Stimulated activated CD8-positive, alpha-beta memory T cell treated with anti-CD3 and anti-CD28 coated beads, Interleukin-4, amount 100 ng/mL, for 24 hours (primary cell): ENCODE measurements at places on chromosomes 12 and 14.

- no peak for DNase-seq
These were observed 134.3 kb upstream of the DCN start for GRCh38 chr12:91316907-91317269.

GRCh38 chr12:106030210-106031071 lies 108.3 kb downstream of the NUAK1 start:
- no peak for DNase-seq

GRCh38 chr14:104388541-104389325 lies 190.8 kb upstream of the C14orf180 start:
- no peak for DNase-seq

GRCh38 chr14:50232276-50232642 lies 881 bp upstream of the SOS2 start:
- DNase-seq, result no peak

DNA sequence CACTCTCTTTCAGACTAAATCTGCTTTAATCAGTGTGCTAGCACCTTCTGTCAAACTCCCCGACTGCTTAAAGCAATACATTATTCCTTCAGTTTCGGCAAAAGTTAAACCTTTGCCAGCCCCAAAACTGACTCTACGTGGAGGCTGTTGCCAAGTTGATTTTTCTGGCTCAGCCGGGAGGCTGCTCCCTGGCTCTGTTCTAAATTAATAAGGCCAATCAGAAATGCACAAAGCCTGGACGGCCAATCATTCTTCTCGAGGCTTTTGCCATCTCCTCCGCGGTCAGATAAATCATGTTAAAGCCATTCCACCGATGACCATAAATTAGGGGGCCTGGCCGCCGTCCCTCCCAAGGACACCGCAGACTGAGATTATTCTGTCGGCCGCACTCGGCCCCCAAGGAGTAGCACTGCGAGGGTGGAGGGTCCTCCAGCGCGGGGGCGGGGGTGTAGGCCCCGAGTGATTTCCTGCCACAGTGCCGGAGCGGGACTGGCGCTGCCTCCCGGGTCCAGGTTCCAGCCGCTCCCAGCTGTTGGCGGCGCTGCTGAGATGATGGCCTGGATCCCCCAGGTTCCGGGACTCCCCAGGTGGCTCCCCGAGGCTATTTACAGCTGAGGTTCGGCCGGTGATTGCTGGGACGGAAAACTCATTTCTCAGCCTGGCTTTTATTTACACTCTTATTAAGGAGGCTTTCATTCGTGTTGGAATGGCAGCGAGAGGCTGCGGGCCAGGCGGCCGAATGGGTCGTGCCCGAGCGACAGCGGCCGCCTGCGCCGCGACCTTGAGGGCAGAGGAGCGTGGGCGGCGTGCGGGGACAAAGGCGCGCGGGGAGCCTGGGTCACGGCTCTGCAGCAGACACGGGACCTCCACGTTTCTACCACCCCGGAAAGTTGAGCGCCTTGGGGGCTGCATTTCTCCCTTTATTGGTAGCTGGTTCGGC lies 165.1 kb downstream of the MON2 start:
- DNase-seq, result no peak

DNA sequence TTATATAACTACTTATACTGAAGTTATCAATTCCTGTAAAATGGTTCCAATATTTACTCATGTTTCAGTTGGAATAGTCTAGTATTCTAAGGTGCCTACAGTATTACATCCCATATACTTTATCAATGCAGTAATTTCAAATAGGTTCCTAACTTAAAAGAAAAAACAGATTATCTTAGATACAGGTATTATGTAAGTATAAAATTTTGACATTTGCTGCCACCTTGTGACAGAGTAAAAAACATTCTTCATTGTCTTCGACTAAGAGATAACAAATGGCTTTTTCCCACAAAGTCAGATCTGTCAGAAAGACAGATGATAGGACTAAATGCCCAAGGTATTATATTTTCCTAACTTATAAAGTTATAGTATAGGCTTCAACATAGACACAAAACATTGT lies 78.7 kb downstream of the TXNDC16 start:
- no peak for DNase-seq

- no peak for DNase-seq
These were observed 200.6 kb downstream of the TTC7B start for GRCh38 chr14:90615517-90616060.

DNA sequence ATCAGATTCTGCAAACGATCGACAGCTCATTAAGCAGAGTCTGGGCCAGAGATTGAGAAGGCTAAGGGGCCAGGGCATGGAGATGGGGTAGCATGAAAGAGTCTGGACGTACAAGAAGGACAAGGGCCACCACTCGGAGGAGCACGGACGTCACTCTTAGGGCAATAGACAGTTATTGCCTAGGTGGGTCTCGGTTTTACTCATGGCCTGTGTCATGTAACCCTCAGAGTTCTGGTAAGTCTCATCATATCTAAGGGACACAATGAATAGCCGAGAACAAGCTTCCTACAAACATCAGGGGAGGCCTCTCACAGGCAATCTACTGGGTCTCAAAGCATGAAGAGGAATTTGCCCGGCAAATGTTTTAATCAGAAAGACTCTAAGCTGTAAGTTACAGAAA lies 30.4 kb upstream of the ITPK1 start:
- DNase-seq, result no peak

DNA sequence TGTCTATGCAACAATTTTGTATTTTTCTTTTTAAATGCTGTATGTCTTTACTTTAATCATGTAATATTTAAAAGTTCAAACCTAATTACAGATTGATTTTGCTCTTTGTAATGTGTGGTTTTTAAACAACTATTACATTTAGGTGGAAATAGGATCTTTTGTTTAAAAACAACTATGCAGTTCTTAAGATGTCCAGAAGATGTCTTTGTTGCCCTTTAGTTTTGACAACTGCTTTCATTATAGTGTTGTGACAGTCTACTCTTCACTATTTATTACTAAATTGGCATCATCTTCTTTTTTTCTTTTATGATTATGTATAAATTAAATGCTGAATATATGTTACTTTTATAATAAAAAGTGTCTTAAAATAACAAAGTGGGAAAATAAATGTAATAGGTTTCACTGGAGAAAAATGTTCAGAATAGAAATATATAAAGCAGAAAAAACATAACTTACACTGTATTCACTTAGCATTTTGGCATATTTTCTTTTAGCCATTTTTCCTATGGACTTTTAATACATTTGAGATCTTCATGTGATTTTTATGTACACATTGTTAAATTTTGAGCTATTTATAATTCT lies 27.1 kb upstream of the PCNX4 start:
- DNase-seq, result no peak

DNA sequence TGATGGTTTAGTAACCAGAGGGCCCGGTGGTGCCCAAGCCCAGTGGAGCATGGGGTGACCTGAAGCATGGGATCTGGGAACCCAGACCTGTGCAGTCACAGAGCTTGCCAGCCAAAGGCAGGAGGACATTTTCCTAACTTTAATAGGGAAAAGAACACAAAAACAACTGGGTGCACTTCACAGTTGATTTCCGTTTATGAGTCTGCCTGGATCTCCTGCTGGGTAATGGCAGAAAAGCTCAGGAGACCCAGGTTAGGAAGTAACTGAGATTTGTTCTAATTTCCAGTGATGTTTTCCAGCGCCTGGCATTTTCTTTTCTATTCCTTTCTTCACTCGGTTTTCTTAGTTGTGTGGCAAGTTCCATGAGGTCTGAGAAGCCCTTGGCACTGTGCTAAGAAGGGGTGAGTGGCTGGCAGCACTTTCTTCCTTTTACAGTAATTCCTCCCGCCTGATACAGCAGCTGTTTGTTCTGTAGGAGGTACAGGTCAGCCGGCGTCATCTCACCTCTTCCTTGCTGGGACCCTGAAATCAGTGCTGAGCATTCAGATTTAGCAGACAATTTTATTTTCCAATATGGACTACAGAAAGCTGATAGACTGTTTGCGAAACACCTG lies 5.1 kb downstream of the CACNA1C start:
- no peak for DNase-seq

GRCh38 chr14:101775826-101776225 lies 14.3 kb downstream of the PPP2R5C start:
- no peak for DNase-seq

DNA sequence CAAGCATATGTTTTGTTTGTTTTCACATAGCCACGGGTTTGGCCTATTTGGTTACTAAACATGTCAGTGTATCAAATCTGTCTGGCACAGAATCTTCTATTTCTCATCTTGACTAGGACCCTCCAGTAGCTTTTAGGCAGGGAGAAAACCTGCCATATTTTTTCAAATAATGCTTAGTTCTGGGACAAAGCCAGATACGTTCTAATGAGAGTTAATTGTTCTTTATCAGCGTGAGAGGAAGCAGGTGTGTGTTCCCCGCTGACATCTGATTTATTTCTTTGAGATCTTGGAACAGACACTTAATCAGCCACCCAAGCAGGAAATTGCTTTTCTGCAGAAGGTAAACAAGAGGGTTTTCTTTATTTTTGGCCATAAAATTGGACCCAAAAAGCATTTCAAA lies 54.8 kb downstream of the GOLGA5 start:
- DNase-seq, result no peak

DNA sequence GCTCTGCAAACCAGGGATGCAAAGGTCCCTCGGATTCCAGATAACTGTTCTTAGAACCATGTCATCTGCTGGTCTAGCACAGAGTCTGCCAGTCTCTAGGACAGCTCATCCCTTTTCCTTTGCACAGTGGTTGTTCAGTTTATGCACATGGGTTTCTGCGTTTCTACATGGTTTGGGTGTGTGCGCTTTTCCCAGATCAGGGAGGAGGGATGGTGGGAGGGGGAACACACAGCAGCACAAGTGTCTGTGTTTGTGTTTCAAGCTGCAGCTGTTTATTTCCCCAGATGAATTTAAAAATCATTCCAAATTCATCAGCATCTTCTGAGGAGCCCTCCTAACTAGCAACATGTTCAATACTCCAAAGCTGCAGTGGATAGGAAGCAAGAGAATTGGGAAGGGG lies 45.4 kb downstream of the ANO2 start:
- no peak for DNase-seq

GRCh38 chr12:116799955-116800354 lies 61.8 kb downstream of the RNFT2 start:
- no peak for DNase-seq

DNA sequence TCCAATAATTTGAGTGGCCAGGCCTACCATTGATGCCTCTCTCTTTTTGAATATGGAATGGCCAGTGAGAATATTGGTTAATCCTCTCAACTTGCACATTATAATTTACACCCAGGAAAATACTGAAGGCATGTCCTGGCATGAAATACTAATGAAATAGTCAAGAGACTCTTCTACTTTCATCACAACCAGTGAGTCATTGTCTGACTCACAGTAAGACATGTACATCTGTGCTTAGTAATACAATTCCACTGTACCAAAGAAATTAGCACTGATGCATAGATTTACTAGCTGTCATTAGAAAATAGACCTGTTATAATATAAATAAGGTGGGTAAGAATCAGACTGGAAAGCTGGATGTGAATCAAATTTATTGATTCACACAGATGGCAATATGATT lies 31.6 kb downstream of the KCNC2 start:
- no peak for DNase-seq

GRCh38 chr12:131903270-131904255 lies 9.1 kb downstream of the ULK1 start:
- no peak for DNase-seq
